ENCODE measurements at places on chromosomes 6 and 20.

- no peak for DNase-seq
These were observed 31.4 kb upstream of the GSTA5 start for GRCh38 chr6:52872031-52872430.

DNA sequence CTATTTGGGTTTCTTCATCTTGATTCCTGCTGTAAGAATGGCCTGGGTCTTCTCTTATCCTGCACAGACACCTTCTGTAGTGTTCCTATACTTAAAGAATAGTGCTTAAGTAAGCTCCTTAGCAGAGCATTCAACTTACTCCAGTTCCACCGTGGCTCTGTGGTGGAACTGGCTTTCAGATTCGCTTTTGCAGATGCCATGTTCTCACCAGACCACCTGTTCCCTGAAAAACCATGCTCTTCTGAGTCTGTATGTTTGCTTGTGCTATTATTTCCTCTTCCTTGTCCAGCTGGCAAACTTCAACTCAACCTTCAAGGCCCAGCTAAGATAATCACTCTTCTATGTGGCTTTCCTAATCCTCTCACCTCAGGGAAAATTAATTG, 4.9 kb downstream of the ELMO2 start:
- no peak for DNase-seq

- DNase-seq: no peak
These were observed 87.5 kb upstream of the TMEM170B start for GRCh38 chr6:11450037-11450436.

DNA sequence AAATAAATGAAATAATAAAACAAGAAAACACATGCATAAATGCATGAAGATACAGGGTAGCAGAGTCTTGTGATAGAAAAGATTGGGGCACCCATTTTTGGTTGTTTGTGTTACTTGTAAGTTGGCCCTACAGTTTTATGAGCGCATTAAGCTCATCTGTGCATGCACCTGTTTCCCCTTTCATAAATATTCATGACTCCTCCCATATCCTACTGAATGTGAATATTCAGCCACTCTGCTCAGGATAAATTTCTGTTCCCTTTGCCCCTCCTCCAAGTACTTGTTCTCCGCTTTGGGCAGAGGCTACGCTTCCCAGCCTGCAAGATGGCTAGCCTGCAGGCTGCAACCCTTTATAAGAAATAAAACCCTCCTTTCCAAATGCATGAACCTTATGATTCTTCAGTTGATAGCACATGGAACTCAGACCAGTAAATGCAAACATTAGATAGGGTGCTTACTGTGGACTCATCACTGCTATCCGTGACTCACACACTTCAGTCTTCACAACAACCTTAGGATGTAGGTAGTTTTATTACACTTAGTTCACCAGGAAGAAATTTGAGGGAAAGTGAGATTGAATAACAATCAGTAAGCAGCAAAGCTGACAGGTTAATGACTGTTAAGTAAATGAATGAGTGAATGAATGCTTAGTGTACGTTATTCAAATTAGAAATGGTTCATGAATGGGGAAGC, 15.0 kb downstream of the ALDH8A1 start:
- no peak for DNase-seq

DNA sequence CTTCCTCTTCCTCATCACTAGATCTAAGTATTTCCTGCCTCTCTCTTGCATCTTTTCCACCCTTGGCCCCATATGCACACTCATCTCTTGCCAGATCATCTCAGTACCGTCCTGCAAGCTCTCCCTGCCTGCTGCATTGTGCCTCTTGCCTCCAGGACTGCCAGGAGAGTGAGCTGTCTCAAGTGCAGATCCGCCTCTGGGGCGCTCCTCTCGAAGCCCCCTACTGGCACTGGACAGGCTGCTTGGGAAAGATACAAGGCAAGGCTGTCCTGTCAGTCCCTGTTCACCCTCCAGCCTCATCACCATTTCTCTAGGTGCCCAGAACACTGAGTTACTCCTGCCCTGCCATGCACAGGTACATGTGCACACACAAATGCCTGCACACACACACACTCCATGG, 10.2 kb downstream of the SYNDIG1 start:
- no peak for DNase-seq

GRCh38 chr20:37977338-37977737, 55.9 kb downstream of the TTI1 start:
- no peak for DNase-seq

GRCh38 chr6:68226460-68226859, 408.6 kb upstream of the ADGRB3 start:
- no peak for DNase-seq

GRCh38 chr6:151757506-151757955, 50.0 kb upstream of the ESR1 start:
- no peak for DNase-seq

- no peak for DNase-seq
These were observed 172.7 kb upstream of the NOX3 start for GRCh38 chr6:155628306-155628705.

DNA sequence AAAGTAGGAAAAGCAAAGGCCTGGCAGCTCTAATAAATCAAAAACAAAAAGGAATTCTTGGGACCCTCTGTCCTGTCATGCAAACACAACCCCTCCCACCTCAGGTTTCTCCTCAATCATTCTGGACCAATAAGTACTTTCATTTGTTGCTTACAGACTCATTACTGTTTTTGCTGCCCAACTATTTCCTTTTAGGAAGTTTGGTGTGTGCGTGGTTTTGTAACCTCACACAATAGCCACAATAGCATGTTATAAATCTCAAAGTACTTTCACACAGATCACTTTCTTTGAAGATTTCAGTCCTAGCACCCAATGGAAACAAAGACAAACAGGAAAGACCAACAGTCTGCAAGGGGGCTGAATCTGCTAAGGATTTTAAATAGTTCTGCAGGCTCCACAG, 4.5 kb downstream of the MRPL14 start:
- DNase-seq: no peak

GRCh38 chr6:37861452-37861851, 41.9 kb downstream of the ZFAND3 start:
- no peak for DNase-seq

DNA sequence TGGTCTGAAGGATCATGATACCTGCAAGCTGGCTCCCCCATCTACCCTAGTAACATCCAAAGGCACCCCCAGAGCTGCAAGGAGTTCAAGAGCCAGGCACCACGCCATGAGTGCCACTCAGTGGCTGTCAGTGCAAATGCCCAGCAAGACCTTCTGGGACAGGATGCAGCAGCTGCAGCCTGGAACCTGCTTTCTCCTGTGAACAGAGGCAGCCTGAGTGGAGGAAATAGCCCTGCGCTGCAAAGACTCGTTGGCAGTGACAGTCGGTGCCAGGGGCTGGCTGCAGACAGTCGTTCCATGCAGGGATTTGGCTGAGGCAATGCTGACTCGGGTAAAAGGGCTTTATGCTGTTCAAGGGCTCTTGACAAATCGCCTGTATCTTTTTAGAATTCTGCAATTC, 15.7 kb upstream of the SSTR4 start:
- peak; percentile 23 for DNase-seq

DNA sequence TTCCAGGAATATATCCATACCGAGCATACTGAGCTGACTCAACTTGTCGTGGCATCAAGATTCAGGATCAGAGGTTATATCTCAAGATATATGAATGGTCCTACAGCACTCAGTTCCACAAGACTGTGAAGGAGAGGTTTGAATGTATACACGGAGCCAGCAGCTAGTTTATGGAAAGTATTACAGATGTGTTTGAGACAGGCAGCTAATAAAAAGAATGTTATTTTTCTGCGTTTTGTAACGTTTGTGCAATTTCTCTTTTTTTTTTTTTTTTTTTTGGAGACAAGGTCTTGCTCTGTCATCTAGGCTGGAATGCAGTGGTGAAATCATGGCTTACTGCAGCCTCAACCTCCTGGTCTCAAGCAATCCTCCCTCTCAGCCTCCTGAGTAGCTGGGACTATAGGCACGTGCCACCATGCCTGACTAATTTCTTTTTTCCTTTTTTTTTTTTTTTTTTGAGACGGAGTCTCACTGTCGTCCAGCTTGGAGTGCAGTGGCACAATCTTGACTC, 3.4 kb upstream of the FAM110A start:
- no peak for DNase-seq

- DNase-seq: no peak
These were observed 487.4 kb downstream of the TENT5A start for GRCh38 chr6:81265106-81265505.

DNA sequence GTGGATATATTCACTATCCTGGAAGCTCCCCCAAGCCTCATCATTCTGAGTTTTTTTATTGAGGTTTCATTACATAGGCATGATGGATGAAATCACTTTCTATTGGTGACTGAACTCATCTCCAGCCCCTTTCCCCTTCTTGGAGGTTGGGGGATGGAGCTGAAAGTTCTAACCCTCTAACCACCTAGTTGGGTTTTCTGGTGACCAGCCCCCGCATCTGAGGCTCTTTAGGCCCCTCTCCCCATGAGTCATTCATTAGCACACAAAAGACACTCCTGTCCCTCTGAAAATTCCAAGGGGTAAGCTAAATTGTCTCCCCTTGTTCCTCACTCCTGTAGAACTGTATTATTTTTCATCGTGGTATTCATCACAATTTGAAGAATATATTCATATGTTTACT, 33.3 kb downstream of the GFRA4 start:
- no peak for DNase-seq

DNA sequence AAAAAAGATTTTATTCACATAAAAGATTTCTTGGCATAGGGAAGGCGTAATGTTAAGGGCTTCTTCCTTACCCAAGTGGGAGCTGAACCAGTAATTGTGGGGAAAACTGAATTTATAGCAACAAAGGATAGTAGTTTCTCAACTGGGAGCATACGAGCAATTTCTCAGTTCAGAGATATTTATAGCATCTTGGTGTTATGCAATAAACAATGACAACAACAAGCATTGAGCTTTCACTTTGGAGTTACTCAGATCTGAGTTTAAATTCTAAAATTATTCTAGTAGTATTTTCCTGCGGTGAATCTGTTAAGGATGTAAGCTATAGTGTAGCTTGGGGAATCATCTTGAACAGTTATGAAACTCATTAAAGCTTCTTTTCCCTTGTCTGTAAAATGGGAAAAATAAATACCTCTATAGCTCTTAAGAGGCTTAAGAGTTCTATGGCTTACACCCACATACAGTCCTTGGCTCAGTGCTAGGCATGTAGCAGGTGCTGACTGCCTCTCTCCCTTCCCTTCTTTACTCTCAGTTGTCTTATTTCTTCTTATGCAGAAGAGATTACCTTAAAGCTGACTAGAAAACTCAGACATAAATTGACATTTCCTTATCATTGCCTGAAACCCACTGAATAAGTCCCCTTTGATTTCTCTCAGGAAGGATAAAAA, 58.8 kb downstream of the SAMD5 start:
- DNase-seq: no peak

DNA sequence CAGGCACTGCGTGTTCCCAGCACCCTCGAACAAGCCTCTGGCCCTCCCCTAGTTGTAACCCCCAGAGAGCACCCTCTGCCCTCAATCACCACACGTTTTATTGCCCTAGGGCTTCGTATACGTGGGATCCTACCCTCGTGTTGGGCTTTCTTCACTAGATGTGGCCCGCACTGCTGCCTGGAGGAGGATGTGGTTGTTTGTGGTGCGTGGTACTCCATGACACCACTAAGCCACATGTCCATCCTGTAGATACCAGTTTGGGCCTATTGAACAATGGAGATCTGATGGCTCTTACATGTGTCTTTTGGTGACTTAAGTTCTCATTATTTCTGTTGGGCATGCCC, 17.0 kb downstream of the SLC2A4RG start:
- DNase-seq: no peak

DNA sequence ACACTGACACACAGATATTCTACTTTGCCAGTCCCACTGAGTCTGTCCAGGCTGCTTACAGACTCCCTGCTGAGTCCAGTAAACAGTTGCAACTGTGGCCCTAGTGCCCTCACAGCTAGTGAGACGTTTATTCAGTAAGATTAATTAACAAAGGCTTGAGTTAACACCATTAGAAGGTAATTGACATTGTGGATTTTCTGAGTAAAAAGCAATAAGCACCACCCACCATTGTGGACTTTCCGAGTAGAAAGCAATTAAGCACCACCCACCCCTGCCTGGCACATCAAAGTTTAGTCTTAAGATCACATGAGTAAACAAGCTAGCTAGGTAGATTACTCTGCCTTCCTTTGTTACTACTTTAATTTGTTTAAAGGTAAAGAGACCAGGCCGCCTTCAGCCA, 408.6 kb upstream of the IMPG1 start:
- peak; percentile 9 for DNase-seq

GRCh38 chr6:166955121-166955864, 1.1 kb downstream of the RNASET2 start:
- peak; percentile 60 for DNase-seq

DNA sequence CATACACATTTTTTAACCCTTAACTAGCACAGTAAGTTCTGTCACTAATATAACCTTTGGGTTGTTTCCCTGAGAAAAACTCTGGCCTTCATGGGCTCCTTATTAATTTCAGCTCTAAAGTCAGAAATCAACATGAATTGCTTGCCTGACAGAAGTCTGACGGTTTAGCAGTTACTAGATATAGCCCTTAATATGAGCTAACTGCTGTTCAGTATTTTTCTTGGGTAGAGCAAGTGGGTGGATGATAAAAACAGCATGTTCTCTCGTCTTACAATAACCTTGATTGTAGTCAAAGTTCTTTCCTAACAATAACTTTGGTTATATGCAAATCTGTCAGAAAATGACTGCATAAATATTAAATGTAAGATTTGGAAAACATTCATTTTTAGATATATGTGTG, 81.0 kb downstream of the SH3BGRL2 start:
- no peak for DNase-seq

DNA sequence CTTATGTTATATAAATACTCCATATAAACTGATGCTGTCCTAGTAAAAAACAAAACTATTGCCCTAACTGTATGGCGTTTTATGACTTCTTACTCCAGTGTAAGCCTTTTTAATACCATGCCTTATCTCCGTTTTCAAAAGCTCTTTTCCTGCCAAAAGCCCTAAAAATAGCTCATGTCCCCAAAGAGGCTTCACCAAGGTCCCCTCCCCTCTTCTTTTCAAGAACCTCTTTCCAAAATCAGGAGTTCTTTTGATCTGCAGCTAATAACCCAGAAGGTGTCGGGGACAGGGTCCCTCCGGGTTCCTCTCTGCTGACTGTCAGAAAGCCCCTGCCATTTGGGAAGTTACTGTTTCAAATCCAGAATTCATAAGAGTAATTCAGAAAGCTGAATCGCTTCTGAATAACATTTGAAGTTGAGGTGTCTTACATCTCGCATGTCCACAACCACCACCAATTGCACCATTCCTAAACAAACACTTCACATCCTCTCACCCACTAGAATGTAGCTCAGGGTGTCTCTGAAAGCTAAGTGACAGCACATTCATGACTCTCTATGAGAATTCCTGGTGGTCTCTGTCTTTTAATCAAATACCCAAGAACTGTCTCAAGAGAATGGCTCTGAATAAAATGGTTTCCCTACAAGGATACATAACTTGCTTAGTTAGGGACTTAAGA, 13.3 kb downstream of the TASP1 start:
- DNase-seq: no peak

- no peak for DNase-seq
These were observed 54.6 kb downstream of the MAN1A1 start for GRCh38 chr6:119294984-119295383.
